ENCODE measurements at places on chromosomes 1 and 21. TPM values are rescaled to one million over a fixed set of nuclear protein-coding genes. Genes with fewer than 3 reads are reported as not detected.

NCAM2 gene
- not detected for total RNA-seq

GRCh38 chr21:30793581-30794314 is 19.3 kb downstream of the KRTAP8-1 start:
- DNase-seq, result no peak

GRCh38 chr1:168288311-168289052 is 7.8 kb downstream of the TBX19 start:
- no peak for DNase-seq

- DNase-seq, result no peak
These were observed 14.0 kb upstream of the S100B start for GRCh38 chr21:46618738-46619379.

DNA sequence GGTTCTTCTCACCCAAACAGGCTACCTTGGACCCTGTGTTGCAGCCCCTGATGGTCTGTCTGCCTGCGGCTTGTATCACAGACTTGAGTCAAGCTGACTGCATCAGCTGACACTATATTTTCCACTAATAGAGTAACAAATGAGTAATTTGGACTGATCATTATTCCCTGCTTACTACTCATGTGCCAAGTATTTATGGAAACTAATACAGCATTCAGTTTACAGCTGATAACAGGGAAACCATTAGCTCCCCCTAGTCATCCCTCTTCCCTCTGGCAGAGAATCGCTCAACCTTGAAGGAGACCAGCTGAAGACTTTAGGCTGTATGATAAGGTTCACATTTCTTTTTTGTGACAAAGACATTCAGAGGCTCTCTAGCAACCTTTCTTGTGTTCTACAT is 116.6 kb upstream of the SYT6 start:
- no peak for DNase-seq

DNA sequence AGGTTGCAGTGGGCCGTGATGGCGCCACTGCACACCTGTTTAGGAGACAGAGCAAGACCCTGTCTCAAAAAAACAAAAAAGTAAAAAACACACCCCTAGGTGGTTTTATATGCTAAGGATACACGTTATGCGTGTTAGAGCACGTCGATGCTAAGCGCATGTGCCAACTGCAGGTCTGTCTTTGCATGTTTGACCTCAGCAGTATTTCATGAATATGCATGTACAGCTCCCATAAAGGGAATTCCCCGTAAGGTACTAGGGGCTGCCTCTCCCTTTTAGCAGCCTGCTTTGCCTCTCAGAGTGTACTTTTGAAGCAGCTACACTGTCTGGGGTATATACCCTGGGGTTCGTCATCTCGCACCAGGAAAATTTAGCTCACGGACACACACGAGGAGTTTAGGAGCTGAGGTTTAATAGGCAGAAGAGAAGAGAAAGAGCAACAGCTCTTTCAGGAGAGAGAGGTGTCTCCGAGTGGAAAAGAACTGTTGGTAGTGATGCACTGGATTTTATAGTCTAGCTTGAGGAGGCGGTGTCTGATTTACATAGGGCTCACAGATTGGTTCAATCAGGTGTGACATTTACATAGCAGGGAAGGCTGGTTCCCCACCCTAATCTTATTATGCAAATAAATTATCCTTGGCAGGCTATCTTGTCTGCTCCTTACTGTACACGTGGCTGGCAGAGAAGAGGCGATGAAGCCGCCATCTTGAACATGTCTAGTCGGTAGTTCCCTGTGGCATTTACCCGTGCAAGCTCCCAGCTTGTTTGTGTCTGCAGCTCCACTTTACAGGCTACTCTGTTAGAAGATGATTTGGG is 4.2 kb upstream of the OTUD3 start:
- DNase-seq, result no peak

- no peak for DNase-seq
These were observed 60.4 kb downstream of the DIP2A start for GRCh38 chr21:46518983-46519583.

- no peak for DNase-seq
These were observed 30.2 kb downstream of the ZZZ3 start for GRCh38 chr1:77652268-77652667.

NPHS2 gene
- not detected for total RNA-seq

- DNase-seq, result peak; percentile 88
These were observed 2.9 kb upstream of the ARID1A start for GRCh38 chr1:26692793-26693490.

DNA sequence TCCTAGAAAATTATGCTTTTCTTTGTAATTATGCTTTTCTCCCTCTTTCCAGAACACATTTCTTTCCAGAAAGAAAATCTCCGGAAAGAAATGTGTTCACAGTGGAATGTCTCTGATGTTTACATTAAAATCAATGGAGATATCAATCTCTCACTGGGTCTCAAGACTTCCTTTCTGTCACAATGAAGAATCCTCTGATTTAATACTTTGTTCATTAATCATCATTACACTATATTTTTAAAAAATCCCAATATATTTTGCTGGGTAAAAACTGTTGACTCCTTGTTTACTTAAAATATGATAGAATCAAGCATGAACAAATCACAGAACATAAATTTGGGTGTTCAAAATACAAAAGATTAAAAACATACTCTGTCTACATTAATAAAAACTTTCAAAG is 26.3 kb upstream of the TGFBR3 start:
- no peak for DNase-seq

DNA sequence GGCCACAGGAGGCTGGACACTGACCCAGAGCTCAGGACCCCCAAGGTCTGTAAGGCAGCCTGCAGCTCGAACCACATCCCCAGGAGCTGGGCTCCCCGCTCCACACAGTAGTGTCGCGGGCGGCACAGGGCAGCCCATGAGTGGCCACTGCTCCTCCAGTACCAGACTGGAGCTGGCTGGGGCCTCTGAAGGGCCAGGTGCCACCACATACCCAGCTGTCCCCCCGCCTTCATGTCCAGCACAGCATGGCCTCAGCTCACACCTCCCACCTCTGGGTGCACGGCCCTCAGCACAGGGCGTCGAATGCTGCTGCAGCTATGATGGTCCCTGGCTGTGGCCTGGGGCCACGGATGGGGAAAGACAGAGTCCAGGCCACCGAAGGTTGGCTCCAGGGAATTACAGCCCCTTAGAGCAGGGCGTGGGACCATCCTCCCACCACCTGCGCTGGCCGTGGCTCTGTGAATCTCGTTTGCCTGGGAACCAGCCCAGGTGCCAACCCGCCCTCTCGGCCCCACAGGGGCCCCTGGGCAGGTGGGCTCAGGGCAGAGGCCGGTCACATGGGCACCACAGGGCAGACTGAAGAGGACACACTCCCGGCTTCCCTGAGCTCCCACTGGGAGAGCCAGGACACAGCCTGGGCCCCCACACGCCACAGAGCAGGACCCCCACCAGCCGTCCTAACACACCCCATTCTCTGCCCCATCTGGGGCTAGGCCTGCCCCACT is 2.1 kb upstream of the TNFRSF4 start:
- no peak for DNase-seq

GRCh38 chr1:19049798-19050197 is 93.3 kb upstream of the IFFO2 start:
- DNase-seq, result no peak

DNA sequence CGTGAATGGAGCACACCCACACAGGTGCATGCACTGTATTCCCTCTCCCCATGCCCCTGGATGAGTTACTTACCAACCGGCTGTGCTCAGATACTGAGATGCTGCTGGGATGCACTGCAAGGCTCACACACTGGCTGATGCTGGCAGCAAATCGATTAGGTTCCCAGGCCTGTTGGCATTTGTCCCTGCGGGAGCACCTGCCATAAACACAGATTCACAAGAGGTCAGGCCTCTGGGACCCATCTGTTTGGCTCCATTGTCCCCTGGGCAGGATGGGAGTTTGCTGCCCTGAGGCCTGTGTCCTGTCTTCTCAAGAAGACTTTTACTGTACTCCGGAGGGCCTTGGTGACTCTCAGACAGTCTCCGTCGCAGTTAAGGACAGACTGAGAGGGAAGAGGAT is 145.4 kb downstream of the PLXNA2 start:
- DNase-seq, result no peak
